ENCODE measurements at places on chromosomes 12 and 14. TPM values are rescaled to one million over a fixed set of nuclear protein-coding genes. Genes with fewer than 3 reads are reported as not detected.

- H3K36me3 ChIP-seq, result no peaks in the 10 kb centered on the region
- H3K4me3 ChIP-seq, result no peak overlapping the region
- no peak overlapping the region for H3K27ac ChIP-seq
- no peak for DNase-seq
- no peaks in the 10 kb centered on the region for H3K4me1 ChIP-seq
Observed at GRCh38 chr12:47449797-47450196, 256.0 kb downstream of the RPAP3 start.

GRCh38 chr12:57296291-57296690, 45.3 kb upstream of the STAC3 start:
- peaks cover 10% of the 10 kb centered on the region for H3K36me3 ChIP-seq
- no peak overlapping the region for H3K4me3 ChIP-seq
- H3K27ac ChIP-seq, result no peak overlapping the region

- H3K36me3 ChIP-seq, result no peaks in the 10 kb centered on the region
- no peaks in the 10 kb centered on the region for H3K27me3 ChIP-seq
- no peak overlapping the region for H3K4me3 ChIP-seq
- DNase-seq, result no peak
- H3K27ac ChIP-seq, result no peak overlapping the region
Observed at GRCh38 chr12:32444895-32445294, 45.5 kb downstream of the FGD4 start.

DNA sequence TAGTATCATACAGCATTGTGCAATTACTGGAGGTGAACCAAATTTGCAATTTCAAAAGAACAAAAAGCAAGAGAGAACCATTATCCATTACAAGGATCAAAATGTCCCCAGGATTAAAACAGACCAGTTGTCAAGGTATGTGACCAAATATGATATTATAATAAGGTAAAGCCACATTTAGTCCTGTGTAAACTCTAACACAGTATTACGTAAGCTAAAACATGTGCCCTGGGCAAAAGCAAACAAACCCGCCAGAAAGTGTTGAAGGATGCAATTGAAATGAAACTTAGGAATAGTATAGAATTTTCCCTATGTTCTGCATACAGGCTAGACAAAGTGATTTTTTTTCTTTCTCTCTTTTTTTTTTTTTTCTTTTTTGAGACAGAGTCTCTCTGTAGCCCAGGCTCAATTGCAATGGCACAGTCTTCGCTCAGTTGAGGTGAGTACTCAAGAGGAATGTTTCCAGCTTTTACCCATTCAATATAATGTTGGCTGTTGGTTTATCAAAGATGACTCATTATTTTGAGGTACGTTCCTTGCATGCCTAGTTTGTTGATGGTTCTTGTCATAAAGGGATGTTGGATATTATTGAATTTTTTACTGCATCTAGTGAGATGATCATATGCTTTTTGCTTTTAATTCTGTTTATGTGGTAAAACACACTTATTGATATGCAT, 137.1 kb upstream of the FOXG1 start:
- H3K36me3 ChIP-seq, result no peaks in the 10 kb centered on the region
- no peak for DNase-seq

The CELA1 gene
- total RNA-seq, result not detected

- H3K36me3 ChIP-seq, result no peaks in the 10 kb centered on the region
- no peak overlapping the region for H3K27ac ChIP-seq
- no peaks in the 10 kb centered on the region for H3K4me1 ChIP-seq
- DNase-seq, result no peak
- H3K4me3 ChIP-seq, result no peak overlapping the region
Observed at GRCh38 chr14:76708028-76708427, 53.2 kb upstream of the VASH1 start.

DNA sequence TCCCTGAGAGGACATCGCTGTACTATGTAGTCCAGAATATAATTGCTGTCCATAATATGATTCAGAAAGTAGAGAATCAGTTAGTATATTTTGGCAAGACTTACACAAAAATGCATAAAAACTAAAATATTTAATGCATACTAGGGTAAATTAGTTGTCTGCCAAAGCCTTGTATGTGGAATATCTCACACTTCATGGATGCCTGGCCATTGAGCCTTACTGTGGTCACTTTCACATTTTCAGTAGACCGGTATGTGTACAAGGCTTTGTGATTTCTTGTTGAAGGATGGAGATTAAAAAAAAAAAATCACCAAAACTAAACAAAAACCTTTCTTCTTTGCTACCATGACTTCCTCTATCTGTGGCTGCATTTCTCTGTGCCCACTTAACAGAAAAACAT, 197.3 kb upstream of the DDHD1 start:
- no peaks in the 10 kb centered on the region for H3K27me3 ChIP-seq
- DNase-seq, result no peak
- no peaks in the 10 kb centered on the region for H3K4me1 ChIP-seq
- no peaks in the 10 kb centered on the region for H3K36me3 ChIP-seq

GRCh38 chr12:46342562-46343033, 30.0 kb downstream of the SLC38A2 start:
- no peaks in the 10 kb centered on the region for H3K4me1 ChIP-seq
- DNase-seq, result no peak

- no peak overlapping the region for H3K27ac ChIP-seq
- DNase-seq, result peak; percentile 35
- H3K36me3 ChIP-seq, result no peaks in the 10 kb centered on the region
Observed at GRCh38 chr14:99732436-99733210, 48.5 kb downstream of the CYP46A1 start.

DNA sequence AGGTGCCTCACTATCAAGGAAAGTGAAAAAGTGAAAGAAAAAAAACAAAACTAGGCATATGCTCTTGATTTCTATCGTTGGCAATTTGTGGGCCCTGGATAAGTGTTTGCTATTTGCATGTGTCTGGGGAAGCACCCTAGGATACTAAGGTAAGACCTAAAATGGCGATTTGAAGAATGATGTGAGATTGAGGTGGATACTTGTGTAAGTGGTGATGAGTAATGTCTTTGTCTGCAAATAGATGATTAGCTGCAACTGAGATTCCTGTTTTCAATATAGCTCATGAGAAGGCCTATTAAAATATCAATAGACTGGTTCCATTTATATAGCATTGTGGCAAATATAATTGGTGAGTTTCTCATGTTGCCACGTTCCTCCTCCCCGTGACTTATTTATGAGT, 261.7 kb downstream of the NEDD1 start:
- DNase-seq, result no peak
- H3K27ac ChIP-seq, result no peak overlapping the region
- no peaks in the 10 kb centered on the region for H3K27me3 ChIP-seq
- no peaks in the 10 kb centered on the region for H3K36me3 ChIP-seq
- no peaks in the 10 kb centered on the region for H3K4me1 ChIP-seq

The SCFD1 gene
- 97.3 TPM for total RNA-seq

The DHRS2 gene
- not detected for total RNA-seq

DNA sequence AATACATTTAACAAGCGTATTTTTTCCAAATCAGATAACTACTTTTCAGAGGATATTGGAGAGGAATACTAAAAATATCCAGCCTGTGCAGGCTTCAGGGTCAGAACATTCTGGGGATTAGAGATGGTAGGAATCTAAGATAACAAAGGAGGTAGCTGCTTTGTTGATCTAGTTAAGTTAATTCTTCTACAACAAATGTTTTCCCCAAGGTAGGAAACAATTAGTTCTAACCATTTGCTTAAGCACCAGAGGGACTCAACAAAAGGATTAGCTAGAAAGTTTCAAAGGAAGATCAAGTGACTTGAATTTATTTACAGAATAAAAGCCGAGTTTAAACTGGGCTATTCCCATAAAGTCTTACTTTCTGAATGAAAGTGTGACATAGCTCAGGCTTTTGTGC, 524.2 kb downstream of the TMTC2 start:
- H3K27me3 ChIP-seq, result no peaks in the 10 kb centered on the region
- no peak for DNase-seq
- no peaks in the 10 kb centered on the region for H3K4me1 ChIP-seq
- no peak overlapping the region for H3K27ac ChIP-seq
- no peak overlapping the region for H3K4me3 ChIP-seq
- H3K36me3 ChIP-seq, result no peaks in the 10 kb centered on the region

- H3K4me1 ChIP-seq, result no peaks in the 10 kb centered on the region
- H3K27me3 ChIP-seq, result no peaks in the 10 kb centered on the region
- no peak overlapping the region for H3K27ac ChIP-seq
- no peaks in the 10 kb centered on the region for H3K36me3 ChIP-seq
- peak; percentile 66 for DNase-seq
- H3K4me3 ChIP-seq, result no peak overlapping the region
Observed at GRCh38 chr14:99231850-99232713, 39.9 kb downstream of the BCL11B start.

GRCh38 chr14:54182419-54183045, 214.3 kb upstream of the CDKN3 start:
- no peak for DNase-seq
- H3K4me1 ChIP-seq, result no peaks in the 10 kb centered on the region
- H3K4me3 ChIP-seq, result no peak overlapping the region
- no peaks in the 10 kb centered on the region for H3K27me3 ChIP-seq

The PTPRR gene
- 0.45 TPM for total RNA-seq

DNA sequence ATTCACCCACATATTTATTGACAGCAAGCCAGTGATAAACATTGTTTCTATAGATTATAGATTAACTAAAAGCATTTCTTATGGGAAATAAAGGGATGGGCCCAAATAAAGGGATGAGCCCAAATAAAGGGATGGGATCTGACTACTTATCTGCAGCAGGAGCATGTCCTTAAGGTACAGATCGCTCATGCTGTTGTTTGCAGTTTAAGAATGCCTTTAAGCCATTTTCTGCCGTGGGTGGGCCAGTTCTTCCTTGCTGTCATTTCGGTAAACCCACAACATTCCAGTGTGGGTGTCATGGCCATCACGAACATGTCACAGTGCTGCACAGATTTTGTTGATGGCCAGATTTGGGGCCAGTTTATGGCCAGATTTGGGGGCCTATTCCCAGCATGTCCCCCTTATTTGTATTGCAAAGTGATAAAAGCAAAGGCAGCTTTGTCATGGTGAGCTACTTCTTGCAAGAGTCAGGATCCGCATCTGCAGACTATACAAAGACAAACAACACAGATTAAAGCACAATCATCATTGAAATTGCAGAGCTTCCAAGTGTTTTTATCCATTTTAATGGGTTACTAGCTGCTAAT, 700.7 kb downstream of the LRFN5 start:
- DNase-seq, result no peak
- no peaks in the 10 kb centered on the region for H3K36me3 ChIP-seq
- no peak overlapping the region for H3K4me3 ChIP-seq

DNA sequence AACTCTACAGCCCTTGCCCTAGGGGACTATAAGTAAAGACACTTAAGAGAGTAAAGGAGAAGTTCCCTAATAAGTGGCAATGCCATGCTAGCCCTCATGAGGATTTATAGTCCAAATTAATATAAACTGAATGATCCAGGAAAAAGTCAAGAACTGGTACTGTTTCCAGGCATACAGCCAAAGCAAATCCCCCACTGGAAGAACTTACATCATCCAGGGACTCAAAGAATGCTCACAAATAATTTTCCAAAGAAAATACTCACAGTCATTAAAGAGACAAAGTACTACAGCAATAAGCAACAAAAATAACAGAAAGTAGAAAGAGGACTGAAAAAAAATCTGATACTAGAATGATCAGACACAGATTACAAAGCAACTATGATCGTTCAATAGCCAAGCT, 79.7 kb upstream of the RAP1B start:
- no peaks in the 10 kb centered on the region for H3K36me3 ChIP-seq
- H3K4me3 ChIP-seq, result no peak overlapping the region
- H3K4me1 ChIP-seq, result no peaks in the 10 kb centered on the region
- H3K27ac ChIP-seq, result no peak overlapping the region

DNA sequence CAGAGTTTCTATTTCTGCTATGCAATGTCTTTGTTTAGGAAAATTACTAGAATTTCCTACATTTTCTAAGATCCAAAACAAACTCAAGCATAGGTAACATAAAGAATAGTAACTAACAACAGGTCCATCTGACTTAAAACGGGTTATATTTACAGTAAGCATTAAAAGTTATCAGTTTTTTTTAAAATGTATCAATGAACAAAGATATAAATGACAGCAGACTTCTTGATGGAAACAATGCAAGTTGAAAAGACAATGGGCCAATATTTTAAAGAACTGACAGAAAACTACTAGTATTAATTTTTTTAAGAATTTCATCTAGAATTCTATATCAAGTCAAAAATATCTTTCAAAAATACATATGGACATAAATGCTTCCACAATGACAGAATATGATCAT, 367.1 kb upstream of the MGAT4C start:
- H3K27me3 ChIP-seq, result no peaks in the 10 kb centered on the region
- no peaks in the 10 kb centered on the region for H3K4me1 ChIP-seq
- H3K27ac ChIP-seq, result no peak overlapping the region
- no peak for DNase-seq
- H3K36me3 ChIP-seq, result no peaks in the 10 kb centered on the region

DNA sequence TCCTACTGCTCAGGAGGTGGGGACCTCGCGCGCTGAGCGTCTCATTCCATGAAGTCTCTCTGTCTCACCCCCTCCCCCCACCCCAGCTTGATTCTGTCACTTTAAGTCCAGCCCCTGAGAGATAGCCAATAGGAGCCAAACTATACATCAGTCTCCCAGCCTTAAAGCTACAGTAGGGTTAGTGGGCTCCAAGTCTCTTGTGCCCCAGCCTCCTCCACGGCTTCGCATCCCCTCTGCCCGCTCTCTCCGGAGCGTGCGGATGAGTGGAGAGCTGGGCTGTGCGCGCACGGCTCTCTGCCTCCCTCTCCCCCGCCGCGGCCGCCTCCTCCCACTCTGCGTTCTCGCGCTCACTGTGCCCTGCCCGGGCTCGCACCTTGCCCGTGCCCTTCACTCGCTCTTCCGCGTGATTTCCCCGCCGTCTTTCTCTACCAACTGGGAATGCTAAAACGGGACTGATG, at the start of gene ESRRB:
ESRRB (plus strand) TSS at position 191 of the 458 bp plus-strand sequence; CDS start at position 456, 265 bp downstream.
- H3K36me3 ChIP-seq, result no peaks in the 10 kb centered on the region
- no peak within 1 kb of the TSS for H3K27ac ChIP-seq
- H3K4me1 ChIP-seq, result no peaks in the 10 kb centered on the region
- no peaks in the 10 kb centered on the region for H3K27me3 ChIP-seq

Measured in aorta (tissue), 5 donors.